ENCODE measurements at places on chromosomes 2 and 18.

DNA sequence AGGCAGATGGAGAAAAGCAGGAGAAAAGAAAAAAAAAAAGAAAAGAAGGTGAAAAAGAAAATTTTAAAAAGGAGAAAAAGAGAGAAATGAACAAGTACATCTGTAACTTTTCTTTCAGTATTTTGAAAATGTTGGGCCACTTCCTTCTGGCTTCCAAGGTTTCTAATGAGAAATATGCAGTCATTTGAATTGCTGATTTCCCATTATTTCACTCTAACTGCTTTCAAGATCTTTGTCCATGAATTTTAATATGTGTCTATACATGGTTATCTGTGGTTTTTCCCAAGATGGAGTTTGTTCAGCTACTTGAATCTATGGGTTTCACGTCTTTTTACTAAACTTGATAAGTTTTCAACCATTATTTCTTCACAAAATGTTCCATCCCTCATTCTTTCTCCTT is 14.3 kb upstream of the MPP4 start:
- no peak for DNase-seq

- DNase-seq, result no peak
Observed at GRCh38 chr2:144211826-144212225, 308.1 kb downstream of the ZEB2 start.

DNA sequence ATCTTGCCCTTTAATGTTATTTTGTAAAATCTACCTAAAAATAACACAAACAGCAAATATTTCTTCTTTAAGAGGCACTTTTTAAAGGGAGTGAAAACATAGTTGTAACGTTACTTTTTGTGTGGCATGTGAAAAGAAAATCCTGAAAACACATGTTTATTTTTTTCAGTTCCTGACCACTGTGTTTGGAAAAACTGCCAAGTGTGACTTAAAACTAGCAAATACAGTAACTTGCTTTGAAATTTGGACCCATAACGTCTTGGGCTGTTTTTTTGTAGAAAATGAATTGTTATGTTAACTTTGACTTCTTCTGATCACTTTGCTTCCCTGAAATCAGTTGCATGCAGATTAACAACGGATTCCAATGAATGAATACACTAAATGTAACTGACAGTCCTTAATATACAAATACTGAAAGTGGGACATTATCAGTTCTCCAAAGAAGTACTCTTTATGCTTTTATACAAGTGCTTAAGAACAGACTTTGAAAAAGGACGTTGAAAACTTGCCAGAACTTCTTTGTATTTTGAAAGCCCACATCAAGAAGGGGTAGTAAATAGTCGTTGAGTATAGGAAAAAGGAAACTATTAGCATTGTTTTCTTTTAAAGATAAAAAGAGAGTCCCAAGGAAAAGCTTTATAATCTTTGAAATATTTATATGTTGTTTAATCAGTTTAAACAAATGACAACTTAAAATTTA is 96.1 kb upstream of the ZEB2 start:
- DNase-seq, result no peak

- DNase-seq, result no peak
Observed at GRCh38 chr2:149164827-149165226, 126.3 kb downstream of the LYPD6B start.

DNA sequence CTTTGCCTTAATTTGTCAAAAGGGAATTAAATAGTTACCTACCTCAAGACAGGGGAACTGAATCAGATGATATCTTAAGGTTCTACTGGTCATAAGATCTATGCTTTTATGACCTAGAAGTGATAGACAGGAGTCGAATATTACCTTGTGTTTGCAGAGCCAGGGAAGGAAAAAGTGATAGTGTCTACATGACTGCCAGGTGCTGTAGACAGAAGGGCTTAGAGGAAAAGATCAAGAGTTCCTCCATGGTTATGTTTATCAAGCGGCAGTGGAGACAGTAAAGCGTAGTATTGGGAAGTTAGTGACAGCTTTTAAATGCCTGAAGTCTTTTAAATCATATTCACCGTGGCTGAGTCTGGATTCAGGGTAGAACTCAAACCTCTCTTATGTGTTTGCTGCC is 11.9 kb downstream of the CRIM1 start:
- DNase-seq, result no peak

- DNase-seq, result no peak
Observed at GRCh38 chr2:112777036-112777435, 7.3 kb downstream of the IL1A start.

DNA sequence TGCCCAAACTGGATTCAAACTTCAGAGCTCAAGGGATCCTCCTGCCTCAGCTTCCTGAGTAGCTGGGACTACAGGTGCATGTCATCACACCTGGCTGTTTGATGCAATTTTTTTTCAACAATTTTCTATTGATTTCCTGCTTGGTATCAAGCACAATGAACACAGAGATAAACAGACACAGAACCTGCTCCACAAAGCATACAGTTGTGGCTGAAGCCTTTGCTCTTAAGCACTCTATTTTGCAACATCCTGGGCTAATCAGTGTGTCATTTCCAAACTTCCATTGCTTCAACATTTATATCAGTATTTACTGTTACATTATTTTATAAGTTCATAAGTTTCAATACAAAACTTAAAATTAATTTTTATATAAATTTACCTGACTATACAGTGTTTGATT is 79.4 kb downstream of the NEB start:
- no peak for DNase-seq

- peak; percentile 14 for DNase-seq
Observed at GRCh38 chr2:231781798-231782726, 980 bp upstream of the PDE6D start.

DNA sequence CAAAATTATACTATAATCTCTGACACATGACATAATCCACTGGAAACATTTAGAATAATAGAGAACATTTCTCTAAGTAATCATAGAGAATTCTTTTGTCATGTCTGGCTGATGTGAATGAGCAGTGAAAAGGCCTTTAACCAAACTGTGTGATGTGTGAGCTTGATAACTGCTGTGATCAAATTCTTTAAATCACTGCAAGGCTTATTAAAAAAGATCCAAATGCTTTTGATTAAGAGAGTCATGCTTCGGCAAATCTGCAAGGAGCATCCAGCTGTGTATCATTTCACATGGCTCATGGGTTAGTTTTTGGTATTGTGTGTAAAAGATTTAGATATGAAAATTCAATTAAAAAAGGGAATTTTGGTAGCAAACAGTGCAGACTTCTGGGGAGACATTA is 58.6 kb upstream of the TFPI start:
- DNase-seq, result no peak

- no peak for DNase-seq
Observed at GRCh38 chr2:122078451-122078850, 323.0 kb downstream of the TSN start.

GRCh38 chr2:8328217-8328616 is 353.6 kb upstream of the ID2 start:
- no peak for DNase-seq

DNA sequence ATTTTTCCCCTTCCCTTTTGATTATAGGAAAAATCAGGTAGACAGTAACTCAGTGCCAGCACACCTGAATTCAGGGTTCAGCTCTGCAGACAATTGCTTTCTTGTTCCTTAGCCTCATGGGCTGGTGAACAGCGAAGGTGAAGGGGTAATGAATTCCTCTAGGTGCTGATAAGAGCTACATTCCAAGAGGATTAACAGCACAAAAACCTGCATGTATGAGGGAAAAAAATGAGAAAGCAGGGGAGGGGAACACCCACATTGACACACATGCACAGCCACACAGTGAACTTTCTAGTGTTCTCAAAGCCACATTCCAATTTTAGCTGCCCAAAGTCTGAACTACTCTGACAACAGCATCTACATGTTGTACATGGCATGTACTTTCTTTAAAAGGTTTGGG is 46.1 kb downstream of the SPATS2L start:
- DNase-seq, result peak; percentile 72

DNA sequence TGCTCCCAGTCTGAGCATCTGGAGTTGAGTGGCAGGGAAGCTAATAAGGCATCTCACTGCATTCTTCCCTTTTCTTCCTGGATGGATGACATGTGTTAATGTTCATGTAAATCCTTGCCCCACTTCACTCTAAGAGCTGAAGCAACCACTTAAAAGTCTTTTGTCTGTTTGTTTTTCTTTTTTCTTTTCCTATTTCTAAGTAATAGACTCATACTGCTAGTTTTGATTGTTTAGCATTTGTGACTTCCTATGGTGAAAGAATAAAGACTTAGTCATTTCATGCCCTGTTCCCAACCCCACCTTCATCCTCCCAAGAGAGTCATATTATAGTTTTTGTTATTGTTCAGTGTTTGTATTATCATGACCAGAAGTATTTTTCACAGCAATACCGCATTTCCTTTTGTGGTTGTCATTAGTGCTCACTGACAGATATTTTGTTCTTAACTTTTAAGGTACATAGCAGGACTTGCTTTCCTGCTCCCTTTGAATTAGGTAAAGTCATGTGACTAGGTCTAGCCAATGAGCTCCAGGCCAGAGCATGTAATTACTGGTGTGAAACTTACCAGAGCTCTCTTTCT is 18.1 kb upstream of the SPP2 start:
- no peak for DNase-seq

DNA sequence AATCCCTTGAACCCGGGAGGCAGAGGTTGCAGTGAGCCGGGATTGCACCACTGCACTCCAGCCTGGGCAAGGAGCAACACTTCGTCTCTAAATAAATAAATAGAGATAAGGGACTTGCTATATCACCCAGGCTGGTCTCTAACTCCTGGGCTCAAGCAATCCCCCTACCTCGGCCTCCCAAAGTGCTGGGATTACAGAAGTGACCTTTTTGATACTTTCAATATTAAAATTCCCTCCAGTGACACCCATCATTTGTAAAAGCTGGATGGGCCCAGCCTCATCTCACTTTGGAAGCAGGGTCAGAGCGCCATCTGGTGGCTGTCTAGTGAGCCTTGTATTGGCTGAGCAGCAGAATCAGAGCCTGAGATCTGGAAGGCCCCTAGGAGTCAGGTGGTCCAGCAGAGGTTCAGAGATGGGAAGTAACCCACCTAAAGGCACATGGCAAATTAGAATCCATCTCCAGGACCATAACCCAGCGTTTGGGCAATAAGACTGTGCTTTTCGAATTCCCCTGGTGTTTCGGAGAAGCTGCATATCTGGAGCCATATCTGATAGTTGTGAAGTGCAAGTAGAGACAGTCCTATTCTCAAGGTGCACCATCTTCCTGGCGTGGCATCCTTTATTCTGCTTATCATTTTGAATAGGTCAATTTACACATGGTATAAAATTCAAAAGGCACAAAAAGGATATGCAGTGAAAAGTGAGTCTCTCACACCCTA is 18.3 kb upstream of the SLC35F6 start:
- DNase-seq, result peak; percentile 90

DNA sequence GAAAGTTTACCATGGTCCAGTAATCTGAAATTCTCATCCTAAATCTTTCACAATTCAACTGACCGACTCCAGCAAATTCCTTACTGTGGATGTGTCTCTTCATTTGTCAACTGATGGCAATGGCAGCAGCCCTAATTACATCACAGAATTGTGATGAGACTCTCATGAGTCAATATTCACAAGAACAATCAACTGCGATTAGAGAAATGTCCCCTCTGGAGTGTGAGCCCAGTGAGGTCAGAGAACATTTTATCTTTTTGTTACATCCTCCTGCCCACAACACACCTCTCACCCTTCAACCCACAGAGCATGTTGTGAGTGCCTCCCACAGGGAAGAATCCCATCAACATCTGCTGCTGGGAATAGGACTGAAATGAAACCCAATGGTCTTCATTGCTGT is 73.6 kb downstream of the CD226 start:
- DNase-seq, result no peak

- DNase-seq, result no peak
Observed at GRCh38 chr2:62556086-62556485, 50.1 kb upstream of the TMEM17 start.

DNA sequence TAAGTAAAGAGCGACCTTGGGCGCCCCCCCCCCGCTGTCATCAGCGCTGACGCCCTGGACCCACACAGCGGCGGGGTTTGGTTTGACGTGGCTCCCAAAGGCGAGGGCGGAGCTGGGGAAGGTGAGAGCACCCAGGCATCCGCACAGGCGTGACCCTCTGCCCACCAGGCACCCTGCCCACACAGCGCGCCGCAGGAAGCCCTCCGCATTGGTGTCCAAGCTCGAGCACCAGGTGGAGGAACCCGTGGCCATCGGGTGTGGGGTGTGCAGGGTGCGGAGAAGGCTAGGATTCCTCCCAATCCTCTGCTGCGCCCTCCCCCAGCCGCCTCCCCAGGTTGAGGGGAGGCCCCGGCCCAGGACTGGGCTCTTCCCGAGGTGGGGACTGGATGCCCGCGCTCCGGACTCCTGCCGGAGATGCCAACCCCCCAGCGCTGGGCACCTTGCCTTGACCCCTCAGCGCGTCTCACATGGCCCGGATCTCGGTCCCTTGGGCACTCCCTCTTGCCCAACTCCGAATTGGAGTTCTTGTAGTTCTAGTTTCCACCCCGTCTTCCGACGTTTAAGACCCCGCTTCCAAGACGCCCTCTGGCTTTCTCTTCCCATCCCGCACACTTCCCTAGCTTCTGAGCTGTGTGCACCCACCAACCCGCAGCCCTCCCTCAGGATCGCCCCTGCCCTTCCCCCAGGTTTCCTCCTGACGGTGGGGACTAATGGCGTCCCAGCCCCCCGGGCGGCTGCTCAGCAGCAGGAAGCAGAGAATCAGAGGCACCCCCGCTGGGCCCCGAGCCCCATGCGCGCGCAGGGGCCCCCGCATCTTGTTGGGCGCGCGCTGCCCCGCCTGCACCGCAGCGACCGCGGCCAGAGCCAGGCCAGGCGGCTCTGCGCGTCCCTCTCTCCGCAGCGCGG is 25.9 kb upstream of the RESP18 start:
- DNase-seq, result no peak

DNA sequence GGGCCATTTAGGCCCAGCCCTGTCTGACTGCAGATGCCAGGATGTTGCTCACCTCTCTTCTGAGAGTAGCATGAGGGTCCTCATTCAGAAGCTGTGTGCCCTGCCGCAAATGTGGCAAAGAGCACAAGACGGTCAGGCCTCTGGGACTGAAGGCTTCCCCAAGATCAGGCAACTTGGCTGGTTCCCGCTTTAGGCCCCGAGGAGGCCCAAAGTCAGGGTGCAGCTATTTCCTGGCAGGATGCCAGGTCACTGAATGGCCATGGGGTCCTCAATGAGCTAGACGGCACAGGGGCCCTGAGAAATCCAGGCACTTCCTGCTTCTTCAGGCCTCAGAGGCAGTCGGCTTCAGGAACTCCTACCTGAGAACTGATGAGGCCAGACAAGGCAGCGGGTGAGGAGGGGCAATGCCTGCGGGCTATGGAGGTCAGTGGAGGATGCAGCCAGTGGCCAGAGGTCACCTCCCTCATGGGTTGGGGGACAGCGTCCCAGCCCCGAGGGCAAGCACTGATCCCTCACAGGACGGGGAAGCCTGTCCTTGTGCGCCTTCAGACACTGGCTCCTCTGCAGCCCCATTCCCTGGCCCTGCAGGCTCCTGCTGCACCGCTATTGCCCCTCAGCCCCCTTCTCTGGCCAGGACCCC is 44.9 kb downstream of the LMAN2L start:
- DNase-seq, result no peak

All from HT-29 (cell line).